ENCODE measurements at places on chromosomes 1 and 21.

DNA sequence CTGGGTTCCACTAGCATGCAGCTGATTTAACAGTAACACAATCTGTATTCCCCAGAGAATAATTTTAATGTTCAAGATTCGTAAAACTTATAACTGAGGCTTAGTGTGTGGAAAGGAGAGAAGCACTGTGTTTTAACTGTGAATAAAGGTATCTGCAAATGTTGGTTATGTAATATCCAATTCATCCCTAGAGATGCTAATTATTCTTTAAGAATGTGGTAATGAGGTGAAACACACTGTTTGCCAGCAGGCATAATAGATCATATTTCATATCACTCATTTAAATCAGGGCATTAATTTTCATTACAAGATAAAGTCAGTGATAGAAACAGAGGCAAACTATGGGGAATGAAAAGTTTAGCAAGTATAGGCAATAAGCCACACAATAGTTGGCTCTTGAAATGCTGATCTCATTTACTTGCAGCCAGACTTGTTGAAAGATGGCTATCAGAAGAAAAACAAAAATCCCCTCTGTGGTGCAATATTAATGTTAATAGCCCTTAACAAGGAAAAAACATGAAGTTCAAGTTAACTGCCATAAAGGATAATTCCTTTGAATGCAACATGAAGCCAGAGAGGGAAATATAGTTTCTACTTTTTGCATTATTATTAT is 33.4 kb downstream of the HMCN1 start:
- no peak for DNase-seq

DNA sequence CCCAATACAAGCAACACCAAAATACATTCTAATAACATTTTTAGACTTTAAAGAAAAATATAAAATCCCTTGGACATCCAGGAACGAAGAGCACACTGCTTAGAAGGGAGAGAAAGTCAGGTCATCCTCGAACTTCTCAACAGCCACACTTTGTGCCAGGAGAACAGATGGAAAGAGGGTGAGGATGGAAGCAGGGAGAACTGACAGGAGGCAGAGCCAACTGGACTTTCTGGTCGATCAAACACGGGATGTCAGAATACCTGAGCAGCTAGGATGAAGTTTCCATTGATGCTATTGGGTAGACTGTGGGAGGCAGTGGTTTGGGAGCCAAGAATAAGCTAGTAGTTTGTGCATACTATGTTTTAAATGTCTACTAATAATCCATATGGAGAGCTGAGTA is 111.4 kb downstream of the TOMM20 start:
- no peak for DNase-seq

- no peak for DNase-seq
Observed at GRCh38 chr1:40651138-40651857, 14.2 kb downstream of the RIMS3 start.

DNA sequence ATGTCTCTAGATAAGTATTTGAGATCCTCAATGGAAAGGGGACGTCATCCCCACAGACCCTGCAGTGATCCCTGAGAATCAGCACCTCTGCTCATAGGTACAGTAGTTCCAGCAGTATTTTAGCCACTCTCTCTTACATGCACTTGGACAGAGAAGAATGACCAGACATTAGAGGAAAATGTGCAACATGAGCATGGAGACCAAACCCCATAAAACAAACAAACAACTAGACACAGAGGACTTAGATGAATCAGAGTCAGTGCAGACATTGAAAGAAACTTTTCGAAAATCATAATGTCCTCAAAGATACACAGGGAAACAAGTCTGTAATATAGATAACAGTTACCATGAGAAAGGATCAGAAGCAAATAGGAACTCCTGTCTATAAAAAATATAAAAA is 108.2 kb downstream of the LYPLAL1 start:
- no peak for DNase-seq

- DNase-seq: no peak
Observed at GRCh38 chr21:16145479-16145878, 415.7 kb downstream of the USP25 start.

DNA sequence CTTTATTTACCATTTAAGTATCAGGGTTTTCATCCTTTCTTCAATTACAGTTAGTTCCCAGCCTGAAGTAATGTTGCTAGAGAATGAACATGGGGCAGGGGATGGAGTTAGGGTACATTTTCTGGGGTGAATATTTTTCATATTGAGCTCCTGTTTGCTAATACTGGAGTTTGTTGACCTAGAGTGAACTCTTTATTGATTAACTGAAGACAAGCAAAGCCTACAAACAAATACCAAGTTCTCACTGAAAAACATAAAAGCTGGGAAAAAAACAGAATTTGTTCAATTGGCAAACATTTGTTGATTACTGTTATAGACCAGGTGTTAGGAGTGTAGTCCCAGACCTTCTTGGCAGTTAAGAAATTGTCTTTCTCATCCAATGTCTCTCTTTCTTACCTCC is 28.2 kb upstream of the PIGV start:
- DNase-seq: no peak

DNA sequence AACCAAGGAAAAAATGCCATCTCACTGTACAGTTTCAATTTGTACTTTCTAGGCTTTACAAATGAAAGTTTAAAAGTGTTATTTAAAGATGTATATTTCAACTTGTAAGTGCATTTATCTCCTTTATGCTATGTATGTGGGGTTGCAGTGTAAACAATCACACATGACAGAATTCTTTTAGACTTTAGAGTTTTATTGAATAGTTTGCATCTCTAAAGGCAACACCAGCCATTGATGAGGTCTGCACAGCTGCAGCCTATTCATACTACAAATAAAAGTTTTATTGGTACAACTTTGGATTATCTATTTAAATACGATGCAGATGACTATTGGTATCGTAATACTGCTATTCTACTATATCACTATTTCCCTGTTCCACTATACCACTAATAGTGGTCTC is 894.4 kb upstream of the B3GALT2 start:
- no peak for DNase-seq

Measured in cardiac fibroblast (primary cell).